ENCODE measurements at places on chromosomes 2 and 18. TPM values are rescaled to one million over a fixed set of nuclear protein-coding genes. Genes with fewer than 3 reads are reported as not detected.

DNA sequence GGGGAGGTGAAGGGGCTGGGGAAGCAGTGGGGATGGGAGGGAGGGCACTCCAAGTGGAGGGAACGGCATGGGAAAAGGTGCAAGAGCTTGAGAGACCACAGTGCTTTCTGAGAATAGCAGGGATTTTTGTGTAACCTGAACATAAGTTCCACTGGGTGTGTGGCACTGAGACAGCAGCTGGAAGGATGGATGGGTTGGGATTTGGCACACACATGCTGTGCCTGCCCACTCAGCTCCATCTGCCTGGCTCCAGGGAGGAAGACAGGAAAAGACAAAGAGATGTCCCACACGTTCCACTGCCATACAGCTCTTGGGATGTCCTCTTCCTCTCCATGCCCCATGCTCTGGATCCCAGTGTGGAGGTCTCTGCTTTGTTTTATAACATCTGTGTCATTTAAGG lies 114.1 kb upstream of the TEX51 start:
- no peak overlapping the region for H3K27ac ChIP-seq
- H3K27me3 ChIP-seq: no peaks in the 10 kb centered on the region
- H3K4me3 ChIP-seq: no peak overlapping the region
- DNase-seq: no peak
- H3K4me1 ChIP-seq: no peaks in the 10 kb centered on the region

DNA sequence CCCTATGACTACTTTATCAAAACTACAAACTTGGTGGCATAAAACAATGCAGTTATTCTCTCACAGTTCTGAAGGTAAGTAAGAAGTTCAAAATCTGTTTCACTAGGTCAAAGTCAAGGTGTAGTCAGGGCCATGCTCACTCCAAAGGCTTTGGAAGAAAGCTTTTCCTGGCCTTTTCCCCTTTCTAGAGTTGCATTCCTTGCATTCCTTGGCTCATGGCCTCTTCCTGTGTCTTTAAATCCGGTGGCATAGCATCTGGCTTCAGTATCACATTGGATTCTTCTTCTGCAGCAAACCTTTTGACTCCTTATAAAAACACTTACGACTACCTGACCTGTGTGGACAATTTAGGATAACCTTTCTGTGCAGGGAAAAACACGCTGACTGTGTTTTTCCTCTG lies 543.5 kb upstream of the HNMT start:
- no peak overlapping the region for H3K4me3 ChIP-seq
- DNase-seq: no peak
- no peaks in the 10 kb centered on the region for H3K36me3 ChIP-seq
- H3K27ac ChIP-seq: no peak overlapping the region

GRCh38 chr2:65265671-65266045 lies 38.0 kb downstream of the ACTR2 start:
- H3K27ac ChIP-seq: no peak overlapping the region
- no peak overlapping the region for H3K4me3 ChIP-seq
- peaks cover 52% of the 10 kb centered on the region for H3K36me3 ChIP-seq
- no peaks in the 10 kb centered on the region for H3K27me3 ChIP-seq
- no peak for DNase-seq

GRCh38 chr2:107428781-107429180 lies 397.9 kb upstream of the RGPD4 start:
- no peak overlapping the region for H3K4me3 ChIP-seq
- H3K4me1 ChIP-seq: no peaks in the 10 kb centered on the region
- no peak for DNase-seq
- H3K36me3 ChIP-seq: no peaks in the 10 kb centered on the region
- H3K27ac ChIP-seq: no peak overlapping the region

DNA sequence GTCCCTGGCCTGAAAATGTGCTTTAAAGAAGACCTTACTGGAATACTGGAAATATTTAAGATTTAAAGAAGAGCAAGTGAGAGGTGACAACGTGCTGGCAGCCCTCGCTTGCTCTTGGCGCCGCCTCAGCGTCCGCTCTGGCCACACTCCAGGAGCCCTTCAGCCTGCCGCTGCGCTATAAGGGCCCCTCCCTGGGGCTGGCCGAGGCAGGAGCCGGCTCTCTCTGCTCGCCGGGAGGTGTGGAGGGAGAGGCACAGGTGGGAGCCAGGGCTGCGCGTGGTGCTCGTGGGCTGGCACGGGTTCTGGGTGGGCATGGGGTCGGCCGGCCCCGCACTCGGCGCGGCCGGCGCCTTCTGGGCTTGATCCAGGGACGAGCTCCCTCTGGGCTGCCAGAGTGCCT lies 2.9 kb upstream of the COQ10B start:
- H3K27ac ChIP-seq: no peak overlapping the region
- peaks cover 19% of the 10 kb centered on the region for H3K4me1 ChIP-seq
- no peaks in the 10 kb centered on the region for H3K36me3 ChIP-seq
- no peak overlapping the region for H3K4me3 ChIP-seq
- no peak for DNase-seq

- no peaks in the 10 kb centered on the region for H3K27me3 ChIP-seq
- peaks cover 10% of the 10 kb centered on the region for H3K4me1 ChIP-seq
Observed at GRCh38 chr2:201855356-201855755, 49.0 kb downstream of the CDK15 start.

DNA sequence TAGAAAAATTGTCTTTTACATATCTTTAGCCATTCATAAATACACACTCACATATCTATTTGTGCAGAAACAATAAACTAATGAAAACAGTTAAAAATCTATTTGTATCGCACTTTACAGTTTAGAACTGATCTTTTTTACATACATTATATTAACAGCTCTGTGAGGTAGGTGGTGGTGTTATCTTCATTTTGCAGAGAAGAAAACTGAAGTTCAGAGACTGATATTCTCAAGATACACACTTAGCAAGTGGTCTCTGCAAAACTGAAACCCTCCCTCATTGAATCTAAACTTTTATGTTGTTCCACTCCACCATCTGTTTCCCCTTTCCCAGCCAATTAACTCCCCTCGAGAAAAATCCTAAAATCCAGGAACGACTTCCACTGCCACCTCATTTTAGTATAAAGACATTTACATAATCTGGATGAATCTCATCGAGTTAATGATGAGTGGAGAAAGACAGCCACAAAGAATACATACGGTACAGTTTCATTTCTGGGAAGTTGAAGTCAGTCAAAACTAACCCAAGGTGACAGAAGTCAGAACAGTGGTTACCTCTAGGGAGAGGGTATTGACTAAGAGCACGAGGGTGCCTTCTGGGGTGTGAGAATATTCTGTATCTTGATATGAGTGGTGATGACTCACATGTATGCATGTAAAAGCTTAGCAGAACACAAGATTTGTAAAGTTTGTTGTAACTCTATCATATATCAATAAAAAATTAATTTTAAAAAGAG lies 524.2 kb upstream of the TCF4 start:
- H3K4me1 ChIP-seq: no peaks in the 10 kb centered on the region
- no peaks in the 10 kb centered on the region for H3K36me3 ChIP-seq
- H3K27me3 ChIP-seq: no peaks in the 10 kb centered on the region
- no peak for DNase-seq

DNA sequence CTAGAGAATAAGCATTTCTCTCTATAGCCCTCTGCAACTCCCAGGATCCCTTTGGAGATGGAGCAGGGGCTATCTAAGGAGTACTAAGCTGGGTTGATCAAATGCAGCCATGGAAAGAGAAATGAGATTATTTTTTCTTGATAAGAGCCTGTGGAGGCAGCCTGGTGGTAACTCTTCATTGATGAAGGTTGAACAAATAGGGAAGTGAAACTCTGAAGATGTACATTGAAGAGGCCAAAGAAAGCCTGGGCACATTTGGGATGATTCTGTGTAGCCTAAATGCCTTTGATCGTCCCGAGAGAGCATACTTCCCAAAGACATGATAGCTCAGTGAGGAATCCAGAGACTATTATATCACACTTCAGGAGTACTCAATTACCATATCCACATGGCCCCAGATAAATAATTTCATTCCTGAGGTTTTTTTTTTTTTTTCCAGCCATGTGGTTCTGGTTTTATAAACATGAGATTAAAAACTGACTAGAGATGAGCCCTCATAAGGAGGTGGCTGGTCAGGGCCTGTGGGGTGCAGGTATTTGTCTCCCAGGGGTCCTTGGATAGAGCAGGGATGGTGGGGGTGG lies 192.5 kb downstream of the TPGS2 start:
- H3K4me1 ChIP-seq: no peaks in the 10 kb centered on the region
- H3K27ac ChIP-seq: no peak overlapping the region
- H3K4me3 ChIP-seq: no peak overlapping the region
- no peaks in the 10 kb centered on the region for H3K36me3 ChIP-seq

GRCh38 chr2:30265052-30266015 lies 34.0 kb downstream of the LBH start:
- H3K4me1 ChIP-seq: peaks cover 70% of the 10 kb centered on the region
- no peak for DNase-seq
- H3K36me3 ChIP-seq: no peaks in the 10 kb centered on the region
- peak overlapping the region; percentile 52 for H3K27ac ChIP-seq
- H3K27me3 ChIP-seq: no peaks in the 10 kb centered on the region
- H3K4me3 ChIP-seq: peak overlapping the region; percentile 47

GRCh38 chr2:18132697-18133096 lies 254.2 kb downstream of the KCNS3 start:
- no peak for DNase-seq
- no peak overlapping the region for H3K27ac ChIP-seq
- no peak overlapping the region for H3K4me3 ChIP-seq
- H3K4me1 ChIP-seq: no peaks in the 10 kb centered on the region

GRCh38 chr2:176114120-176114929 lies 2.3 kb upstream of the HOXD10 start:
- H3K36me3 ChIP-seq: no peaks in the 10 kb centered on the region
- H3K27me3 ChIP-seq: peaks cover 97% of the 10 kb centered on the region
- H3K4me3 ChIP-seq: no peak overlapping the region
- H3K4me1 ChIP-seq: no peaks in the 10 kb centered on the region
- H3K27ac ChIP-seq: no peak overlapping the region

DNA sequence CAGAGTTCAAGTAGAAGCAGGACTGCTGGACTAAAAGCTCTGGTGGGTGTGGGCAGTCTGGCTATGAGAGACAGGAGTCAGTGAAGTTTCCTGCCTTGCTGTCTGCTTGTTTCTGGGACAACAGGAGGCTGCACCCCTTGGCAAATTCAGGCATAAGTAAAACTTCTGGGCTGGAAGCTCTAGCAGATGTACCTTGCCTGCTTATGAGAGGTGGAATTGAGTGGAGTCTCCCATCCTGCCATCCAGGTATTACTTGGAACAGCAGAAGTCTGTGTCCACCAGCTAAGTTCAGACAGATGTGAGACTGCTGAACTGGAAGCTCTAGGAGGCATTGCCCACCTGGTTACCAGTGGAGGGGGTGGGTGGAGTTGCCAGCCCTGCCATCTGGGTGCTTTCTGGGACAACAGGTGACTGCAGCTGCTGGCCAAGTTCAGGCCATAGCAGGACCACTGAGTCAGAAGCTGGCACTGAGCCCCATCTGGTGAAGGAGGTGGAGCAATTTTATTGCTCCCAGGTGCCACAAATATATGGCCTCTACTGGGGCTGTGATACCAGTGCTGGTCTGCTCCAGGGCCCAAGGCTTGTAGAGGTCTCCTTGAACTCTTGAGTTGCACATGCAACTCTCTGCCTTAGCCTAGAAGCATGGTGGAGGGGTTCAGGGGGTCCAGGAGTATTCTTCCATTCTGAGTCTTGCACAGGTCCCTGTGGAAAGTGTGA lies 199.4 kb upstream of the FN1 start:
- no peaks in the 10 kb centered on the region for H3K27me3 ChIP-seq

GRCh38 chr2:45000341-45000901 lies 8.8 kb downstream of the SIX2 start:
- no peak for DNase-seq
- H3K4me1 ChIP-seq: no peaks in the 10 kb centered on the region
- no peaks in the 10 kb centered on the region for H3K36me3 ChIP-seq
- no peak overlapping the region for H3K27ac ChIP-seq
- no peak overlapping the region for H3K4me3 ChIP-seq
- peaks cover 18% of the 10 kb centered on the region for H3K27me3 ChIP-seq

GRCh38 chr2:100200985-100201384 lies 58.6 kb upstream of the AFF3 start:
- no peak for DNase-seq
- H3K27me3 ChIP-seq: no peaks in the 10 kb centered on the region
- no peak overlapping the region for H3K4me3 ChIP-seq
- no peaks in the 10 kb centered on the region for H3K36me3 ChIP-seq
- H3K27ac ChIP-seq: no peak overlapping the region

- peak overlapping the region; percentile 95 for H3K27ac ChIP-seq
- DNase-seq: no peak
- peak overlapping the region; percentile 72 for H3K4me3 ChIP-seq
Observed at GRCh38 chr2:200810252-200810997, 1.3 kb upstream of the BZW1 start.

GRCh38 chr2:220353897-220354296 lies 726.5 kb downstream of the SLC4A3 start:
- H3K36me3 ChIP-seq: no peaks in the 10 kb centered on the region
- H3K4me1 ChIP-seq: no peaks in the 10 kb centered on the region
- no peak for DNase-seq

DNA sequence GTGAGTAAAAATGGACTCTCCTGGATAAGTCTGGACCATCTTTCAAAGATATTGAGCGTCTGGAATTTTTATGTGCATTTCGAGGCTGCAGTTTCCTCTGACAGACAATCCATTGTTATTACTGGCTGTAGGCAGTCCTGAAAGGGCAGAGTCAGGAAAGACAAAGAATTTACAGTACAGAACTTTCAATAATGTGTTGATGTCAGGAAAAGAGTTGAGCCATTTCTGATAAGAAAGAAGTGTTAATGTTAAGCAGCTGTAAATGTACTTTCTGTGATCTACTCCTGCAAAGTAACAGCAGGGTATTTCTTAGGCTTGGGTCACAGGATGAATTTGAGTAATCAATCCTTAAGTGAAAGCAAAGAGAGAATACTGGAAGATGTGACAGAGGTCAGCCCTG lies 29.8 kb downstream of the TSPYL6 start:
- no peak for DNase-seq
- no peaks in the 10 kb centered on the region for H3K36me3 ChIP-seq
- H3K4me1 ChIP-seq: no peaks in the 10 kb centered on the region
- H3K27me3 ChIP-seq: no peaks in the 10 kb centered on the region
- no peak overlapping the region for H3K4me3 ChIP-seq

DNA sequence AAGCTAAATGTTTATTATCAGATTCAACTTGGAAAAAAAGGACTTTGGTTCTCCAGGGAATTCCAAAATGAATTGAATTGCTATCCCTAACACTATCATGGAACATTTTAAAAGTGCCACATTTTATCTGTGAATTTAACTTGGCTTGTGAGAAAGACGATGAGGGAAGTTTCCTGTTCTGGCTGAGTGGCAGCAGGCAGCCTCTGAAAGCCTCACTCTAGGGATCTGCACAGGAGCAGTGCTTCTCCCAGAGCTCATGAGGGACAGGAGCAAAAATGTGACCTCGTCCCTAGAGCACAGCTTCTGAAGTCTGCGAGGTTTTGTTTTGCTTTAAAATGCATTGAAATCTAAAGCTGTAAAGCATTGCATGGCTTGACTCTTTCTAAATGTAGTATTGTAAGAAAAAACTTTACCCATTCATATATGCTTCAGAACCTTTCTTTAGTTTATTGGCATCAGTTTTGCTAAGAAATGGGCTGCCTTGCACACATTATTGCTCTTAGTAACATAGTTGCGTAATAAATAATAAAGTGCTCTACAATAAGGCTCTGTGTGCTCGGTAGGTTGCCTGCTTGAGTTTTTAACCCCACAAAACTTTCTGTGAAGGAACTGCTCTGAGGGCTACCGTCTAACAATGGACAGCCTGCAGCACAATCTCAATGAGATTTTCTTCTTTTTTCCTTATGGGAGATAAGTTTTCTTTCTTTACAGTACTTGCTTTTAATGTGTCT lies 136.2 kb upstream of the CDCA7 start:
- H3K4me1 ChIP-seq: no peaks in the 10 kb centered on the region
- H3K27me3 ChIP-seq: no peaks in the 10 kb centered on the region
- H3K4me3 ChIP-seq: no peak overlapping the region
- no peaks in the 10 kb centered on the region for H3K36me3 ChIP-seq

Gene HOXD4
- total RNA-seq: not detected

Gene RASGRP3
- total RNA-seq: 3.1 TPM

Gene REG3A
- total RNA-seq: not detected

Gene NR4A2
- 19.7 TPM for total RNA-seq

Gene LBX2
- 0.38 TPM for total RNA-seq

Gene TUBB8B
- total RNA-seq: not detected
